ENCODE measurements at places on chromosomes 6 and 20.

DNA sequence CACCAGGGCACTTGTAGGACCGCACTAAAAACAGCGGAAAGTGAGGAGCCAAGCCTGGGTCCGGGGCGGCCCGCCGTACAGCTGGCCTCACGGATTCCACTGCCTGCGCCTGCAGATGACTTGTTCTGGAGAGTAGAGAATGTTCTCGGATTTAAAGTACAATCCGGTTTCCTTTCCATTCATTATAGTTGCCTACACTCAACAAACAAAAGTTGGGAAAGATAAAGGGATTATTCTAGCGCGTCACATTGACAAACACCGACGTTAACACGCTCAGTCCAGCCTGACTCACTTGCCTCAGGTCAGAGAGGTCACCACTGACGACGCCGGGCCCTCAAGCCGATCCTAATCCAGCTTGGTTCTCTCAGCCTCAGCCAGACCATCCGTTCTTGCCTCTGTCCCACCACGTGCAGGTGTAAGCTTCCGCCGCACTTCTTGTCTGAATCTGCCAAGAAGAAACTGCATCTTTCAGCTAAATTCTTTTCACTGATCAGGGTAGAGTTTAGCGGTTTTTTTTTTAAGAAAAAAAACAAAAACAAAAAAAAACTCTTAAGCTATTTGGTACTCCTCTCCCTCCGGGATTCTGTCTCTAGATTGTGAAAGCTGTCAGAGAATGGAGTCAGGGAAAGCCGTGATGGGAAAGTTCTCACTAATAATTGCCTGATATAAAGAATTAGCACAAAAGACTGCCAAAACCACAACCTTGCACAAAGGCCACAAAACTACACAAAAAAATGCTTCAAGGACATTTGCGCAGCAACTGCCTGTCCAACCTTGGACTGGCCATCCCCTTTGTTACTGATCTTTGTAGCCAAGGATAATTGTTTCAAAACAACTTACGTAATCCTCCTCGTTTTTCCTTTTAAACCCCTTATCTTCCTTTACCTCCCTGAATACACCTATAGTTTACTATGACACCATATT, 1.1 kb upstream of the PHF10 start:
- no peak for DNase-seq

- no peak for DNase-seq
Measured at GRCh38 chr6:17519120-17519519, 81.0 kb upstream of the FAM8A1 start.

DNA sequence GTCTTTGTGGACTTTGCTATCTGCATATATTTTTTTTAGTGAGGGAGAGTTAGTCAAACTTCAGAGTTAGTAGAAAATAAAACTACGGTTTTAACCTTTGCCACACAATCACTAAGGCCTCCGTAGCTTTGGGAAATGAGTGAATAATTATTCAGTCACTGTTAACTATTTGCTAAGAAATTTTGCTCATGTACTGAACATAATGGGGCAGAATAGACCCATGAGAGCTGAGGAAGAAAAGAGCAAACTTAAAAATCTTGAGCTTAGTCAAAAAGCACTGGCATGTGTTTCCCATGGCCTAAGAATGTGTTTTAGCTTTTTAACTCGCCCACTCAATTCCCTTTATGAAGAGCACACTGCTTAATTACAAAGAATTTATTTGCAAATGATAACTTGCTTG, 60.4 kb upstream of the SUPT3H start:
- no peak for DNase-seq

- no peak for DNase-seq
Measured at GRCh38 chr6:75386050-75386770, 101.6 kb upstream of the TMEM30A start.

DNA sequence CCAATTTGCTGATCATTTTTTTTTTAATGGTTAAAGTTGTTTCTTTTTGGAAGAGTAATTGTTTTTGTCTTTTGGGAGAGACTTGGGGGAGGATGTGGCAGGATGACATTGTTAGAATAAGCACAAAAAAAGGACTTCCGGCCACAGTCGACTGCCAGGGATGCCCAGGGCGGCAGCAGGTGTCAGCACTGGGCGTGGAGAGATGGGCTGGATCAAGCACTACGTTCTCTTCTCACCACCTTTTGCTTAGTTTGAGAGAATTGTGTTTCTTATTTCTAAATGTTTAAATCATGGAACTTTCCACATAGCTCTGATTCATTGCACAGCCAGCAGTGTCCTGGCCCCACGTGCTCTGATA, 104.6 kb upstream of the FRMD1 start:
- DNase-seq = no peak

DNA sequence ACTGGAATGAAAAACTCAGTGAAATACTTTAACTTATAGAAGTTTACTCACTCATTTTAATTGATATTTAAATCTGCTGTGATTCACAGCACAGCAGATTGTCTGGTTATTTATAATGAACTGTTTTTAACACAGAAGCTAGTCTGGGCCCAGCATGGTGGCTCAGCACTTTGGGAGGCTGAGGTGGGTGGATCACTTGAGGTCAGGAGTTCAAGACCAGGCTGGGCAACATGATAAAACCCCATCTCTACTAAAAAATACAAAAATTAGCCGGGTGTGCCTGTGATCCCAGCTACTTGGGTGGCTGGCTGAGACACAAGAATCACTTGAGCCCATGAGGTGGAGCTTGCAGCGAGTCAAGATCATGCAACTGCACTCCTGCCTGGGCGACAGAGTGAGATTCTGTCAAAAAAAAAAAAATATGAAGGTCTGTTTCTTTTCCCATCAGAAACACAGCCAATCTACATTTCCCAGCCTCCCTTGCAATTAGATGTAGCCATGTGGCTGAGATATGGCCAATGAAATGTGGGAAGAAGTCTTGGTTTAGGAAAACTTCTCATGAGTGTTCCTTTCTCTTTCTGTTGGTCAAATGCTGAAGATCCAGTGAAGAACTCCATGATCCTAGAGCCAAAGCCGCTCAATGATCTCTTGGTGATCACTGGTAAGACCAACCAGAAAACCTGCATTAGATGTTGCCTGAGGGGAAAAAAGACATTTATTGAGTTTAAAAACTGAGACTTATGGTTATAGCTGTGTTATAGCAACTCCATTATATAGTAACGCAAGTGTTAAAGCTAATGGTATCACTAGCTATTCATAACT, 31.3 kb upstream of the BTN3A2 start:
- DNase-seq = no peak

GRCh38 chr20:57830515-57830895, 120.7 kb upstream of the PMEPA1 start:
- DNase-seq = no peak

DNA sequence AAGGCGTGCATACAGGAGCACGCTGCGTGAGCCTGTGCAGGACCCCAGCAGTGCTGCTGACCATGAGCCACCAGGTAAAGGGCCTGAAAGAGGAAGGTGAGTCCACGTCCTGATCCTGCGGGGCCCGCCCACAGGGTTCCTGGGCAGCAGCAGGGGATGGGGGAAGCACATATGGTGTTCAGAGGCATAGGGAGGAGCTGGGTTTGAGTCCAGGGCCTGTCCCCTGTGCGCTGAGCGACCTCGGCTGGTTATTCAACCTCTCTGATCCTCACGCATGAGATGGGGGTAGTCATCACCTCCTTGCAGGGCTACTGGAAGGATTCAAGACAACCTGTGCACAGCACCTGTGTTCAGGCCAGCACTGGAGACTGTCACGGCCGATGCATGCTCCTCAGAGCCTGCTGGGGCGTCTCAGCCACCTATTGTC, at the start of gene TMC2:
TMC2 (plus strand) TSS at position 14 of the 427 bp plus-strand sequence; CDS start at position 63, 49 bp downstream.
- no peak for DNase-seq

- DNase-seq = no peak
Measured at GRCh38 chr6:16441262-16441661, 202.9 kb downstream of the GMPR start.

GRCh38 chr20:55830121-55830827, 175.0 kb downstream of the CBLN4 start:
- no peak for DNase-seq

GRCh38 chr6:124963416-124963785, 1.2 kb downstream of the RNF217 start:
- DNase-seq = no peak

DNA sequence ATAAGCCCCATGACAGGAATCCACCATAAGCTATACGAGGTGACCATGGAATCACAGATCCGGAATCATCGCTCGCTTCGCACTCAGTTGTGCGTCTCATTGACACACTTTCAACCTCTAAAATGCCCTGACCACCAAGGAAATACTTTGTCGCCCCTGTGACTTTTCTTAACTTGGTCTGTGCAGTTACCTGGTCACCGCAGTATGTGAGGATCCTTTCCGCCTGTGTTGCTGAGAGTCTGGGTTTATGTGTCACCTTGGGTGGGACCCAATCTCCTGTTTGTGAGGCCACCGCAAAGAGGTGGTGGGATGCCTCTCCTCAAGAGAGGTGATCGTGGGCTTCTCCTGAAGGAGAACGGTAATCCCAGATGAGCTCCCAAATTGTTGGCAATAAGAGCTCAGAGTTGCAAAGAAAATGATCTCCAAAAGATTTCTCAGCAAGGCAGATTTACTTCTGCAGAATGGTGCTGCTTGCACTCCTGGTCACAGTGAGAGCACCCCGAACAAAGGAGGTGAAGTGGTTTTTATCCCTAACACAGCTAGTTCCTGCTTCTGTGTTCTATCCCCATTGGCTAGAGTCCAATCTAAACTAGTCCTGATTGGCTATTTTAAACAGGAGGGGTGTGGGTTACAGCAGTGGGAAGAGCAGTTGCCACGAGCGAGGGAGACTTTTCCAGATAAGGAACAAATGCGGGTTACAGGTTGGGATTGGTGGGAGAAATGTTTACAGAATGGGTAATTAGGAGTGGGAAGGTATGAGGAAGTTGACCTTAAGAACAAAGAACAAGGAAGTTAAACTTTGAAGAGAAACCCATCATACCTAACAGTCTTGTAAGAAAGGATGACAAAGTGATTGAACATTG, 9.1 kb upstream of the ZNFX1 start:
- DNase-seq = no peak

DNA sequence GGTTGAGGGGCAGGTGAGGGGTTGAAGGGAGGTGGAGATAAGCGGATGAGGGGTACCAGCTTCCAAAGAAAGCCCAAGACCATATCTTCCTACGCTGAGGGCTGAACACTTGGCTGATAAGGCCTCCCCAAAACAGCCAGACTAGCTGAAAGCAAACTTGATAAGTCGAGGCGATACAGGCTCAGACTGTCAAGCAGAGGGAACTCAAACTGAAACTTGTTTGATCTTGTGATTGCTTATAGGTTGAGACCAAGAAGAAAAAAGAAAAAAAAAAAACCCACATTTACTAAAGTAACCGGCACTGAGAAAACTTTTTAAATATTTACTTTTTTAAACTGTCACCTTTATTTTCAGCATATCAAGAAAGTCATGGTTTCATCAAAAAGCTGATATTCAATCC, 73.6 kb downstream of the TRERF1 start:
- DNase-seq = no peak

- no peak for DNase-seq
Measured at GRCh38 chr6:121510568-121511177, 75.2 kb downstream of the GJA1 start.

DNA sequence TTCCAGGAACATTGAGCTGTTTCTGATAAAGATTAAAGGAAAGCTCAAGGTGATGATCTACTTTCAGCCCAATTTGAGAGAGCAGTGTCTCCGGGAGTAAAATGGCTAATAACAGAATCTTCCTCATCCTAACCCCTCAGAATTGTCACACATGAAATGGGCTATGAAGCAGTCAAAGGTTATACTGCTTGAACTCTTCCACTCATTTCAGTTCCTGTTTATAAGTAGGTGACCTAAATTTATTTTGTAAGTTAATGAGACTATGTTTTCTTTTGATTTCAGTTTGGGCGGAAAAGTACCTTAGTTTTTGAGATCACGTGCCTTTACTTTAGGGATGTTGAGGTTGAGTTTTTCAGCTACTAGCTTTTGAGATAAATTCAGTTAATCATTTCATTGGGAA, 47.2 kb downstream of the QKI start:
- DNase-seq = no peak

DNA sequence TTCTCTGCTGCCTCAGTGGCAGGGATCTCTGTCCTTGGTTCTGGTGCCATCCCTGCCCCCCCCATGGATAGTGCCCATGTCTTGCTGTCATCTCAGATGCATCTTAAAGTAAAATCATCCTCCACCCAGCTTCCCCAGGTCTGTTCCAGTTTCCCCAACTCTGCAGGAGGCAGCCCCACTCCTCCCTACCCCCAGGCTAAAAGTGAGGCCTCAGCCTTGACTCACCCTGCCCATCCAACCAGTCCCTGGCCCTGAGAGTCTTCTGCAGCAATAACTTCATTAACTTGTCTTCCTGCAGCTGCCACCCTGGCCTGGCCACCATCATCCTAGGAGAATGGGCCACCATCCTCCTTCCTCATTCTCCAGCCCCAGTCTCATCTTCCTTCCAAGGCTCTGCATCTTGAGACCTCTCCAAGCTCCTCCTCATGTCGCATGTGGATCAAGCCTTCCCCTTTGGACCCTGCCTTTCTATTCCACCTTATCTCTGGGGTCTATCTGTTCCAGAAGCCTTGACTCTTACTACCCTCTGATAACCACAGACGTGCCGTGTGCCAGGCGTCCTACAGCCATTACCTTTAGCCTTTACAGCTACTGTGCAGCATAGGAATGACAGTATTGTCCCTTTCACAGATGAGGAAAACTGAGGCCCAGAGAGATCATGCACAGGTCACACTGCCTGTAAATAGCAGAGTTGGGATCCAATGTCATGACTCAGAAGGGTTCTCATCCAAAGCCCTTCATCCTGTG, 2.0 kb upstream of the PNPLA1 start:
- DNase-seq = no peak

DNA sequence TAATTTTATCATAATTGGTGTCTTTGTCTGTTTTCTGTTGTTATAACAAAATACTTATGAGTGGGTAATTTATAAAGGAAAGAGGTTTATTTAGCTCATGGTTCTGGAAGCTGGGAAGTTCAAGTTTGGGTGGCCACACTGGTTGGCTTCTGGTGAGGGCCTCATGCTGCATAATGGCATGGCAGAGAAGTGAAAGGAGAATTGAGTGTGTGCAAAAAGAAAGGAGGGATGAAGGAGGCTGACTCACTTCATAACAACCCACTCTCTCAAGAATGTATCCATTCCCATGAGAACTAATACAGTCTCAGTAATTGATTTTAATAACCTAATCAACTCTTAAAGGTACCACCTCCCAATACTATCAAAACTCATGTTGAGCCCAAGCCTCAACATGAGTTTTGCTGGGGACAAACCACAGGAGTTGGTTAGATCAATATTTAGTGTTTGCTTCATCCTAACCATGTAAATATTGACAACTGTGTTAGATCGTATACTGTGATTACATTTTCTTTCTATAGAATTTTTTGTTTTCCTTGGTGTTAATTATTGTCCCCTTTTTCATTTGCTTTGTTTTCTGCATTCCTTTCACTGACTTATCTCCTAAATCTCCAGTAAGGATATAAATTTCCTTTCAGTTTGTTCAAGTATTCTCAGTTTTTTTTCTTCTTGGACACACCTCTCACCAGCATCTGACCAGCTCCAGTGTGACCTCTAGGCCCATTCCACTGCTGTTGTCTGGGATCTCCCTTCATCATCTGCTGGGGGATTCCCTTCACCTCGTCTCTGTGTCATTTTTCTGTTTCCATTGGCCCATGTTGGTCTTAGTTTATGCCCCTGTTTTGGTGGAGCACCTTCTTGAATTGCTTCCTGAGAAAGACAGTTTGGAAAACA, 54.8 kb upstream of the SCGN start:
- DNase-seq = no peak
